Fibroblast of skin of back (primary cell): ENCODE measurements at places on chromosomes 1 and 21.
A peak's percentile ranks its signal among the peaks of the same experiment; 100 is the strongest.

DNA sequence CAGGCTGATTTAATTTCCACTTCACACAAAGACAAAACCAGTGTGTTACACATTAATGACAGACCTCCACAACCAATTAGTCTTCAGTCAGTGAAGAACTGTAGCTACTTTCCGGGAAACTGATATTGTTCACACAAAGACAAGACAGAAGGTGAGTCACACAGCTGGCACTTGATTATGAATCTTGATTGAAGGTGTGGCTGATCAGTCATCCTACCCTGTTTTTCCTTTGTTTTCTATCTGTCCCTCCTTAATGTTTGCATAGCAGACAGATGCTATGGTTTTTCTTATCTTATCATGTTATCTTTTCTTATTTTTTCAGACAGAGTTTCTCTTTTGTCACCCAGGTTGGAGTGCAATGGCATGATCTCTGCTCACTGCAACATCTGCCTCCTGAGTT lies 185.1 kb upstream of the GREM2 start:
- DNase-seq: peak; percentile 18

DNA sequence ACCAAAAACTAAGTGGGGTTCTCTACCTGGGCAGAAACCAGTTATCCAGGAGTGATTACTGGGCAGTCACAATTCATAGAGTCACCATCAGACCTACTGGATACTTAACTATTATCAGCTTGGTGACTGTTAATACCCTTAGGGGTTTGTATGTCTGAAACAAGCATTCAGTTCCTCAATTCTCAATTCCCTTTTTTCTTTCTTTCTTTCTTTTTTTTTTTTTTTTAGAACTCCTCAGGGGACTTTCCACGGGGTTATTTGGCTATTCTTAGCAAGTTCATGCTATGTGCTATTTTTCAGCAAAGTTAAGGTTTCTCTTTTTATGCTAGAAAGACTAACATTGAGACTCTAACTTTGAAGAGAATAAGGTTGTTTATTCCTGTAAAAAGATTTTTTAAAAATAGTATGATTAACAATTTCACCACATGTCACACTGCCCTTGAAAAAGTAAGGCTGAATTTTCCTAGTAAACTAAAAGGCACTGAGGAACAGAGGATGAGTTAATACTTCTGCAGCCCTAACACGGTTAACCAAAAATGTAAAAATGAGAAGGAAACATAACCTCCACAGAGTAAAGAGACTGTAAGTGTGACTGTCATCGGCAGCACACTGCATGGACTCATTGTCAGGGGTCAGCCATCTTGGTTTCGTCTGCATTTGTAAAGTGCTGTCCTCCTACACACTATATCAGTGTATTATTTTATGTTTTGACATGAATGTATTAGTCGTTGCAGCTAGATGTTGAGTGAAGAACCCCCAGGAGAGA lies 310.2 kb downstream of the NTNG1 start:
- DNase-seq: no peak

DNA sequence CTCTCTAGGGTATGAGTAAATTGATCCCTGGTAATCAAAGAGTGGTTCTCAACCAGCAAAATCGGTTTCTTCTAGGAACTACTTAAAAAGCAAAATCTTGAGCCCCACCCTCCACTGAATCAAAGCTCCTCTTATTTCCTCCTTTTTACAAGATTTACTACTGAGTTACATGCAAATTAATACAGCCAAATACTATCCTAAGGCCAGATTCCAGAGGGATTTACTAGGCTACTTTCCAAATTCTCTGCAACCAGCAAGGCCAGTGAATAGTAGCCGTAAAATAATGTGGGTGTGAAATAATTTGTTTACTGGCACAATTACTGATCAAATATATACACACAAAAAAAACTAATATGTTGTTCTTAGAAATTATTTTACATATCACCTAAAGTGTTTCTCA lies 1583.8 kb downstream of the NCAM2 start:
- DNase-seq: no peak

DNA sequence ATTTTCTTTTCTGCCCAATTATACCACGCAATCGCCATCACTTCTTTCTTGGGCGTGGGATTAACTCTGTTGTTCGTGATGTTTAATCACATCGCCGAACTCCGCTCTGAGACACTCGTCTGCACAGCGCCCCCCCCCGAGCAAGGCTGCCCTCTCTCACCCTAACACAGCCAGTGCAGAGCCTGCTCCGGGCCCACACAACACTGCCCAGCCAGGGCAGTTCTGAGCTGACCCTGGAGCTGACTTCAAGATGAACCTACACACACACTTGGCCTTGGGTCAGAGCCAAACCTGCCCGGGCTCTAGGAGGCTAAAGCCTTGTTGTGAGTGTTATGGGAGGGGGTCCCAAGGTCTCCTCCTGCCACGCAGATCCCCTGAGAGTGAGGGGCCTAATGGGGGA lies 64.6 kb upstream of the LRP8 start:
- no peak for DNase-seq

- DNase-seq: peak; percentile 80
Measured at GRCh38 chr1:109687641-109688499, at the start of gene GSTM1. TSS of gene GSTM1 (plus strand) at chr1:109687817. CDS start at chr1:109687874, 57 bp downstream.

GRCh38 chr1:63255153-63255552 lies 67.2 kb upstream of the FOXD3 start:
- no peak for DNase-seq

DNA sequence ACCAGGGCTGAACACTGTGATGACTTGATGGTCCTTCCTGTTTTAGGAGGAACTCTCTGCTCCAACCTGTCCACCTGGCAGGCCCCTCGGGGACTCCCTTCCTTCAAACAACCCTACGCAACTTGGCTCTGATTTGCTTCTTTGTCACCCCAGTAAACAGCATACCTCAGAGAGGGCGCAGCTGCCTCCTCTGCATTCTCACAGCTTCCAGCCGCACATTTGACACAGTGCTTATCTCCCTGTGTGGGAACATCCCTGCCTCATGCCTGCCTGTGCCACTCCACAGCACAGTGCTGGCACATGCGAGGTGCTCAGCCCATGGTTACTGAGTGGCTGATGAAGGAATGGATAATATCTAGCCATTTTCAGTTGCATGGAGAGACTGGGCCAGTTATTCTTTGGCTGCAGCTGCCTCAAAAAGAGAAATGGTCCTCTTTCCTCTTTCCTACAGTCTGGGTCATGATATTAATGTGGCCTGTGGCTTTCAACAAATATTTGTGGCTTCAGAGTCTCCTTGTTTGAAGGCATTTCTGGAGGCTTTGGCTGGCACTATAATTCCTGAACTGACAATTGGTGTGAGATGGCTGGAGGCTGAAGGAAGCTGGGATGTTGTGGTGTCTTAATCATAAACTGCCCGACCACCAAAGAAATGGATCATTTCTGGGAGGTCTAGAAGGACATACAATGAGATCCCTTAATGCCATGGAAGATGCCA lies 77.9 kb downstream of the TENT5C start:
- peak; percentile 64 for DNase-seq

GRCh38 chr1:153336650-153337049 lies 12.0 kb downstream of the PGLYRP4 start:
- no peak for DNase-seq

- DNase-seq: no peak
Measured at GRCh38 chr1:42153624-42154023, 414 bp downstream of the GUCA2B start.

- DNase-seq: no peak
Measured at GRCh38 chr1:201285846-201286245, 2.5 kb downstream of the PKP1 start.

GRCh38 chr1:22643381-22643780 lies at the start of gene C1QC:
TSS of gene C1QC (plus strand) at chr1:22643633. CDS start at chr1:22644024, 391 bp downstream.
- DNase-seq: no peak

DNA sequence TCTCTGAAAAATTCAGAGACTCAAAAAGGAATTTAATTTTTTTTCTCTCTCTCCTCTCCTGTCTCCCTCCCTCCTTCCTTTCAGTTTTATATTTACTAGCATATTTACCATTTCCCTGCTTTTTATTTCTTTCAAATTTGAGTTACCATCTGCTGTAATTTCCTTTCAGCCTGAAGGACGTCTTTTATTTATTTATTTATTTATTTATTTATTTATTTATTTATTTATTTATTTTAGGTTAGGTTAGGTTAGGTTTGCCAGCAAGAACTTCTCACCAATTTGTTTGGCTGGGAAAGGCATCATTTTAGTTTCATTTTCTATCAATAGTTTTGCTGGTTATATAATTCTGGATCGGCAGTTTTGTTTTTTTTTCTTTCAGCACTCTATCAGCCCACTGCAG lies 231.7 kb upstream of the ZRANB2 start:
- DNase-seq: no peak

- DNase-seq: peak; percentile 44
Measured at GRCh38 chr21:36125512-36126207, 9.2 kb upstream of the CBR3 start.

GRCh38 chr1:209455661-209456358 lies 127.7 kb upstream of the CAMK1G start:
- no peak for DNase-seq

DNA sequence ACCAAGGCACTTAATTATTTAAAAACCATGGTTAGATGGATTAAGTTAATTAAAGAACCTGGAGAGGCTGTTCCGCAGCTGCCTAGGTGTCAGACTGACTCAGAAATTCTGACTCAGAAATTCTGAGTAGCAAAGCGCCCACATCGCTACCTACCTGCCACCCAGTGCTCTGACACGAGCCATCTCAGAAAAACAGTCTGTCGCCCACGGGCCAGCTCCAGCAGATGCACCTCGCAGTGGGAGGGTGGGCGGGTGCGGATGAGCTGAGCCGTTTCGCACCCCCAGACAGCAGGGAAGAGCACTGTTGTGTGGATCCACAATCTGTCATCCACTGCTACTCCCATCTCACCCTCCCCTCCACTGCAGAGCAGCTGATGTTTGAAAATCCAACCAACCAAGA lies 13.5 kb downstream of the KCNK1 start:
- no peak for DNase-seq

GRCh38 chr1:15966081-15966955 lies 9.6 kb downstream of the ZBTB17 start:
- DNase-seq: peak; percentile 51

GRCh38 chr1:183414365-183414764 lies 3.8 kb downstream of the NMNAT2 start:
- DNase-seq: no peak

DNA sequence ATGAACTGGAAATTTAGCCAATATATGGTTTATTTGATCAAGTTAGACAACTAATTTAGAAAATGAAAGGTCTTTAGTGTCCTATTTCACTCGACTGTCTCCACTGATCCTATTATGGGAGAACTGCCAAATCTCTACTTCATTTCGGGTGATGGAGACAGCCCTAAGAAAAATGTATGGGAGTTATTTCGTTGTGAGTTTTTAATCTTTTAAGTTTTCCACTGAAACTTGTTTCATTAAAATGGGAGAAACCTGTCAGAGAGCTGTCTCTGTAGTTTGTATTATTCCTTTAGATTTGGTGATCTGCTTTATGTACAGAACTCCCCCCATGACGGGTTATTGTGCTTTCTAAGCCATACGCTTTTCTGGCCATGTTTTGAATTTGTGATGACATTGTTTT lies 899.7 kb downstream of the ADGRL2 start:
- DNase-seq: no peak

DNA sequence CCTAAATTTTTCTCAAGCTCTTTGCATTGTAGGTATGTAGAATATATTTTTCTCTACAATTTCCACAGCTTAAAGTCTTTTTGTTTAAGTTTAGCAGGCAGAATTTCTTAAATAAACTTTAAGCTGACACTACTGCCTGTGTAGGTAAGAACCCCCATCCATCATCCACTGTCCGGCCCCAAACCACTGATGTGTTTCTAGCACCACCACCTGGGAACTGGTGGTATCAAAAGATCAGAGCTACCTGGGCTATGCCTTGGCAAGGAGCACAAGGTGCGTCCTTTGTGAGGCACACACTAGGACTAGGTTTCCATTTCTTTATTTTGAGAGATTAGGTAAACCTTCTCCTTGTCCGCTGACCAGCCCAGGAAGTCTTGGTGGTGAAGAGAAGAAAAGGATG lies 10.5 kb upstream of the LELP1 start:
- DNase-seq: no peak

- no peak for DNase-seq
Measured at GRCh38 chr1:230139741-230140140, 72.7 kb downstream of the GALNT2 start.

DNA sequence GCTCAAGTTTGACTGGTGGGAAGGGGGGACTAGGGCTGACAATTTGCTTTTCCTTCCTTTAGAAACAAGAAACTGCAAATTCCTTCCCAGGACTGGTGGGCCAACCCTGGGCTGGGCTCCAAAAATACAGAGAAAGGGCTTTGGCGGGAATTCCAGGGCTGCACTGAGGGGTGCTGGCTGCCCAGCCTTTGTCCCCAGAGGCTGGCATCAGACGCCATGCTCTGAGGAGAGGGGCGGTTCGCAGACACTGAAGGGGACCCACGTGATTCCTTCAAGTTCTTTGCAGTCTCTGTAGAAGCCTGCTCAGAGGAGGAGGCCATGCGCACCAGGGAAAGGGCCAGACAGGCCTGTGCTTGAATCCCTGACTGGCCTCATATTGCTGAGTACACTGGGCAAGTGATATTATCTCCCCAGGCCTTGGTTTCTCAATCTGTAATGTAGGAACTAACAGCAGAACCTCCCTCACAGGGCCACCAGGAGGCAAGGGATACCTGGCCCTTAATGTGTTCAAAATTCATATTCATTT lies 119.5 kb downstream of the EPHB2 start:
- no peak for DNase-seq

- no peak for DNase-seq
Measured at GRCh38 chr1:50508040-50508586, 84.9 kb upstream of the DMRTA2 start.

GRCh38 chr1:27669876-27670275 lies 2.1 kb downstream of the IFI6 start:
- no peak for DNase-seq

- DNase-seq: no peak
Measured at GRCh38 chr1:178450871-178451270, 45.9 kb downstream of the CLEC20A start.

- peak; percentile 60 for DNase-seq
Measured at GRCh38 chr1:17527036-17527914, 12.2 kb upstream of the ARHGEF10L start.

DNA sequence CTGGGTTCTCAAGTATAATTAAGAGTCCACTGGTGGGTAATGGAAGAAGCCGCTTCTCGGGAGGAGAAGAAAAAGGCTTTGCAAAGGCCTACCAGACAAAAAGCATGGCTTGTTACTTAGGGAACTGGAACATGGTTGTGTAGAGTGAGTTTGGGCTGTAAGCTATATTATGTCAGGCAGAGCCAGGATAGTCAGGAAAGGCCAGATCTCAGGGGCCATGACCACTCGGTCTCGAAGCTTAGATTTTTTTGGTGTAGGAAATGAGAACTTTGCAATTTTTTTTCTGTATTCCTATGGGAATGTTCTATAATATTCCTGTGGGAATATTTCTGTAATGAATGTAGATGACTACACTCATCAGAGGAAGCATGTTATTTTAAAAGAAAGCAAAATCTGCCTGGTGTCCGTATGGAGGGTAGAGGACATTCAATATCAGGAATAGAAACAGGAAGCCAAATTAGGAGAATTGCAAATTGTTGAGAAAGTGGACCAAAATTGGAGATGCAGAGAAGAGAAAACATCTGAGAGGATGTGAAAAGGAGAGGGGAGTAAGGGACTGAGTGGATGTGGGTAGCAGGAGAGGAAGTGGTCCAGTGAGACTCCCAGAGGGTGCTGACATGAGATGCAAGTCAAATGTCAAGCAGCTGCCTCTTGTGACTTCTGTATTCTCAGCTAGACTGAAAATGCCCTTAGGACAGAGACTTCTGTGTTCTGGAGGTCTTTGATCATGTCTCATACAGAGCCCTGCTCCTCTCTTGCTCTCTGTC lies 45.2 kb upstream of the HAO2 start:
- DNase-seq: peak; percentile 8

- no peak for DNase-seq
Measured at GRCh38 chr1:48937732-48938131, 161.0 kb upstream of the BEND5 start.
